ENCODE measurements at places on chromosomes 1 and 21. TPM values are rescaled to one million over a fixed set of nuclear protein-coding genes. Genes with fewer than 3 reads are reported as not detected.

DNA sequence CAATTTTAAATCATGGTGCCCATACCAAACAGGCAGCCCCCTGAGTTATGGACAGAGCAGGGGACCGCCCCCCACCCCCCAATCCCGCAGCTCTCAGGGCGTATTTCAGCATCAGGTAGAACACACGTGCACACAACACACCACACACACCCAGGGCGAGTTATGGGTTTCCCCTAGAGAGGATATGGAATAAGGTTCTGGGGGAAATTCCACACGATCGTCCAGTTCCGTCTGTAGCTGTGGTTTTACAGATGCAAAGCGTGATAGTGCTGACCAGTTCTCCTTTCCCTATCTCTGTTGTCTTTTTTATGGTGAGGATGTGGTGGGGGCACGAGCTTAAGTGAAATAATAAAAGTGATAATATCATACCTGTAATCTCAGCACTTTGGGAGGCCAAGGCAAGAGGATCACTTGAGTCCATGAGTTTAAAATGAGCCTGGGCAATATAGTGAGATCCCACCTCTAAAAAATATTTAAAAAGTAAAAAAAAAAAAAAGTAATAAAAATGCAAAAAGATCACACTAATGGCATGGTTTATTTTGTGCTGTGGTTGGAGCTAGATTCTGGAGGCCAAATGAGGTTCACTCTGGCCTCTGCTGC lies 25.1 kb downstream of the C2CD2 start:
- no peak overlapping the region for H3K4me3 ChIP-seq
- H3K27ac ChIP-seq: peak overlapping the region; percentile 29
- no peak for DNase-seq
- peaks cover 3% of the 10 kb centered on the region for H3K36me3 ChIP-seq
- peaks cover 58% of the 10 kb centered on the region for H3K4me1 ChIP-seq
- peaks cover 2% of the 10 kb centered on the region for H3K27me3 ChIP-seq

DNA sequence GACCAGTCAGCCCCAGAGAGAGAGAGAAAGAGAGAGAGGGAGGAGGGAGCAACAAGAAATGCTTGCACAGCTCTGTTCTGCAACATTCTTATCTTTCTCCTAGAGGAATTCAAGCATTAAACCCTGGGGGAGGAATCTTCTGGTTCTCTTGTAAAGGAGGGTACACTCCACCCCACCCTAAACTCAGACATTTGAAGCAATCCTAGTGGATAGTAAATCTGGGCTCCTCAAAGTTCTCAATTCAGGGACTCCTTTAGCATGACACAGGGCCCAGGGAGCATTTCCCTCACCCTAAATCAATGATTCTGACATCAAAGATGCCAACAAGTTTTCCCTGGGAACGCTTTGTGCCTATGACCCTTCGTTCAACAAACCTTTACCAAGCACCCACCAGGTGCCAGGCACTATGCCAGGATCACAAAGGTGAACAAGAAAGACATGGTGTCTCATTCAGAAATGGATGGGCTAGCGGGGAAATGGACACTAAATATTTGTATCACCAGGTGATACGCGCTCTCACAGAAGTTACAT lies 11.9 kb upstream of the CAPN2 start:
- H3K27me3 ChIP-seq: peaks cover 6% of the 10 kb centered on the region
- H3K27ac ChIP-seq: no peak overlapping the region
- H3K36me3 ChIP-seq: no peaks in the 10 kb centered on the region
- DNase-seq: no peak

- H3K27ac ChIP-seq: no peak overlapping the region
- H3K36me3 ChIP-seq: peaks cover 16% of the 10 kb centered on the region
- no peaks in the 10 kb centered on the region for H3K4me1 ChIP-seq
- no peaks in the 10 kb centered on the region for H3K27me3 ChIP-seq
- no peak overlapping the region for H3K4me3 ChIP-seq
Observed at GRCh38 chr1:186511761-186512637, 51.1 kb upstream of the PDC start.

Gene TRIM67
- not detected for total RNA-seq

Gene SNIP1
- total RNA-seq: 25.2 TPM
